CD4-positive, alpha-beta T cell treated with Interleukin-6 at 100 ng/mL for 8 hours (primary cell): ENCODE measurements at places on chromosomes 12 and 14.

- DNase-seq: no peak
These were observed at the start of gene LHX5 for GRCh38 chr12:113471619-113472171. Gene LHX5 (minus strand): TSS chr12:113471871. CDS start chr12:113471498, 373 bp downstream.

DNA sequence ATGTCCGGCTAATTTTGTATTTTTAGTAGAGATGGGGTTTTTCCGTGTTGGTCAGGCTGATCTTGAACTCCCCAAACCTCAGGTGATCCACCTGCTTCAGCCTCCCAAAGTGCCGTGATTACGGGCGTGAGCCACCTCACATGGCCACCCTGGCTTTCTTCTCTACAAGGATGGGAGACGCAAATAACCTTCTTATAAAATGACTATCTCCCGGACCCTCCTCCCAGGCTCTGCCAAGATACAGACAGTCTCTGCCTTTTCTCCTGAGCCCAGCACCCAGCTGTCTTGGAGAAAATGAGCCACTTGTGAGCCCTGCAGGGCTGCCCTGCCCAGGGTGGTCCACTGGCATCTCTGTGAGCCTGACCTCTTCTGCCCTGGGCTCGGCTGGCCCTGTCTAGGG, 34.7 kb upstream of the RBM19 start:
- DNase-seq: no peak

DNA sequence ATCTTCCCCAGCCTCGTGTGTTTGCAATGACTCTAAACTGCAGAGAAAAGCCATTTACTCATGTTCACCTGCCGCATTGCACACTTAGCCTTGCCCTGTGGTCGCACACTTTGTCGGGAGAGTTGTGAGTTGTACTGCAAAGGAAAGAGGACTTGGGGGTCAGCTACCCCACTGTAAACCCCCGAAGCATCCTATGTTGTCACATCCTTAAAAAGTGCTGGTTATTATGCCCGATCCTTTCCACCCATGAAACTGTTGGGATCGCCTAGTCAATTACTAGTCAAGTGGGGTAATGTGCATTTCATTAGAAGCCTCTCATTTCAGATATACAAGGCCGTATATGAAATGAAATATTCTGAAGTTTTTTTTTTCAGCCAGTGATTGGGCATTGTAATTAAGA, 98.2 kb downstream of the SRRM4 start:
- no peak for DNase-seq

DNA sequence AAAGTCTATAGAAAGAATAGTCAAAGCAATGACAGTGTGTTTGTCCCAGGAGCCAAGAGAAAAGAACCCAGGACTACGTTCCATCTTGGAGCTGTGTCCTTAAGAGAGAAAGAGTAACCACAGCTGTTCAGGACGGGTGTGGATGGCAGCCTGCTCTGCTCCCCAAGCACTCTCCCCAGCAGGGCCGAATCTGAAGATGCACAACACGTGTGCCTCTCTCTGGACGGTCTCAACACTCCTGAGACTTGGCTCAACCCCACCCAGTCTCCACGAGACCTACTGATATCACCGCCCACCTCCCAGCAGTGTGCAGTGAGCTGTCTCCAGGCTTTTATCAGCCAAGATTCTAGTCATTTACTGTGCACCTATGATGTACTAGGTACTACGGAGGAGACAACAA, 27.3 kb upstream of the ANO2 start:
- DNase-seq: no peak

GRCh38 chr14:105283028-105283427, 17.8 kb downstream of the BRF1 start:
- DNase-seq: no peak

DNA sequence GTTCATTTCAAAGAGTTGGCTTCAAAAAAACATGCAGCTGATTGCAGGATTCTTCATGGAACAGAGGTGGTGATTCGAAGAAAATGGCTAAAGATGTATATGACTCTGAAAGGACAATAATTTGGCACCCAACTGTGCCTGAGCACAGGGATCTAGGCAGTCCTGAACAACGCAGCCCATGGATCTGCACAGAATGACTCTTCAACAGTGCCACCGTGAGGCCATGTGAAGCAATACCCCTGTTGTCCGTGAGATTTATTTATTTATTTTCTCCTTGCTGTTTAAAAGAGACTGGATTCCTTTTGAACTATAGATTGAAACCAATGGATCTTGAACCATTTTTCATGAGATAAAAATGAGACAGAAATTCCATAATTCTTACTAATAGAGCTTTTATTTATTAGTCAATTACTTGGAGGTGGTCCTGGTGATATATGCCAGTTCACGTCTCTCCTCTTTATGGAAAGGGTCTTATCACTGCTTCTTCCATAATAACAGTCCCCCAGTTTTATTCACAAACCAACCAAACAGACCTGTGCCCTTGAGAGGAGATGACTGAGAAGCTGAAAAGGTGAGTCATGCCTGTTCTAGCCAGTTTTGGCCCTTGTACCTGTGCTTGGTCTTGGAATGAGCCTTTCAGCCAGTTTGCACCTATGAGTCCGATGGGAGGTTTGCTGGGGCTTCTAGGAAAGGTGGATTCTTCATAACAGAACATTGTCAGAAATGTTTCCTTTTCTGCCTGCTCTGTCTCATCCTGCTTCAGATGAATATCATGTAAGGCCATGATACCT, 1598.3 kb downstream of the AACS start:
- DNase-seq: no peak

GRCh38 chr14:93073910-93074769, 41.6 kb downstream of the ITPK1 start:
- DNase-seq: no peak

DNA sequence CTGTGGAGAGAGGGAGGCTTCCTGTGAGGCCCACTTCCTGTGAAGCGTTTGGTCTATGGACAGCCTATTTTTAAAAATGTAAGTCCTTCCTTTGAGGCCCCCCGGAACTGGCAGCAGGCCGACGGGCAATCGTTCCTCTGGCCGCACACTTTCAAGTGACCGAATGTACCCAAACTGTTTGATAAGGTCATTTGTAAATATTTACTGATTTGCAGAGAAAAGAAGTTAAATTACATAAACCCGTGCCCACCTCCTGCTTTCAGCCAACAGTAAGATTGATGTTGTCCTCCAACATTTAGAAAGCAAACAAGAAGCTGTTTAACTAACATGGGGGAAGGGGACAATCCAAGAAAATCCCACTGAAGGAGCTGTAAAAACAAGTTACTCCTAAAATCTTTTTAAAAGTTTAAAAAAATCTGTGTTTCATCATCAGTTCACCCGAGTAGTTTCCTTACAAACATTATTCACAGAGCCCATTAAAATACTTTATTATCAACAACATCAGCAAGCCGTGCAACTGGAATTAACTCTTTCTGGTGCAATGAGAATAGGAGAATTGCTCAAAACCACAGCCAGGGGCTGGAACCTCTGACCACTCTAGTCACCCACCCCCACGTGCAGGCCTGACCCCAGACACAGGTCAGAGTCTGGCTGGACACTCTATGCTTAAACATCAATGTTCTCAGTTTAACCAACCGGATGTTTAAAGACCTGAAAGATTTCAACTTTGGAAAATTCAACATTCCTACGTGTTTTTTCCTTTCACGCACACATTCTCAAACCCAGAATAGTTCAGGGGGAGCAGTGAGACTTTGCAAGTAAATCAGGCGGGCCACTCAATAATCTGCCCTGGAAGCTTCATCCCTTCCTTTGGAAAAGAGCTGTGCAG, 65.3 kb downstream of the FOXN3 start:
- peak; percentile 12 for DNase-seq

DNA sequence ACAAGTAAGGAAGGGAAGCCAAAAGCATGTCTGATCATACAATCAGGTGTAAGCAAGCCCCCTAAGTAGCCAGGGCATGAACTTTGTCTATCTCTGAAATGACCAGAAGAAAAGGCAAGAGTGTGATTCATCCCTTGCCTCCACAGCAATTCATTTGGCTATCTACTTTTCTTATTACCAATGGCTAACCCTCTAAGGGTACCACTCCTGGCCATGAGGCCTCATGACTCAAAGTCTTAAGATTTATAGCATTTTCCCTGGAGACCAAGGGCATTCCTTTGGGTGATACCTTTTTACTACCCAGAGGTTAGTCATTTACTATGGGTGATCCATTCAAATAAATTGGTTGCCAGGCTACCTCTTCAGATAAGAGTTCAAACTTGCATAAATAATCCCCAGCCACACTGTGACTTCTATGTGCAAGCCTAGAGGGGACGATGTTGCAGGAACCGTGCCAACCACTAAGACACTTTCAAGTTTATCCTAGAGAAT, 1.5 kb upstream of the LGALS3 start:
- no peak for DNase-seq

- DNase-seq: no peak
These were observed 235.9 kb downstream of the CPNE8 start for GRCh38 chr12:38669530-38669929.

DNA sequence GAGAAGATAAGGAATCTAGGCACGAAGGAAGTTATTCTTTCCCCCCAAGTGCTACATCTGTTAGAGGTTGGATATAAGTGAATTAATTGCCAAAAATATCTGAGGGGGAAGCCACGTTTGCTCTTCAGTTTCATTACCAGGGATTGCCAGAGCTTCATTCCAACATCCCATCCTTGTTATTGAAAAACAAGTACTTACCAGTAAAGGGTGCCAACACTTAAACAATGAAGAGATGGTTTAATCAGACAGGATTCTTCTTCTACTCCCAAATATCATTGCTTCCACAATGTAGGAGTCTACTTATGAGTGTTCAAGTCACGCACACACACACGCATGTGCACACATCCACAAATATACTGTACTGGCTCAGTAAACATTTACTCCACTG, 312.4 kb downstream of the RPAP3 start:
- no peak for DNase-seq

- DNase-seq: no peak
These were observed 197.2 kb downstream of the KIF26A start for GRCh38 chr14:104335611-104336010.

- DNase-seq: no peak
These were observed 9.6 kb upstream of the OTUB2 start for GRCh38 chr14:94016446-94016976.

DNA sequence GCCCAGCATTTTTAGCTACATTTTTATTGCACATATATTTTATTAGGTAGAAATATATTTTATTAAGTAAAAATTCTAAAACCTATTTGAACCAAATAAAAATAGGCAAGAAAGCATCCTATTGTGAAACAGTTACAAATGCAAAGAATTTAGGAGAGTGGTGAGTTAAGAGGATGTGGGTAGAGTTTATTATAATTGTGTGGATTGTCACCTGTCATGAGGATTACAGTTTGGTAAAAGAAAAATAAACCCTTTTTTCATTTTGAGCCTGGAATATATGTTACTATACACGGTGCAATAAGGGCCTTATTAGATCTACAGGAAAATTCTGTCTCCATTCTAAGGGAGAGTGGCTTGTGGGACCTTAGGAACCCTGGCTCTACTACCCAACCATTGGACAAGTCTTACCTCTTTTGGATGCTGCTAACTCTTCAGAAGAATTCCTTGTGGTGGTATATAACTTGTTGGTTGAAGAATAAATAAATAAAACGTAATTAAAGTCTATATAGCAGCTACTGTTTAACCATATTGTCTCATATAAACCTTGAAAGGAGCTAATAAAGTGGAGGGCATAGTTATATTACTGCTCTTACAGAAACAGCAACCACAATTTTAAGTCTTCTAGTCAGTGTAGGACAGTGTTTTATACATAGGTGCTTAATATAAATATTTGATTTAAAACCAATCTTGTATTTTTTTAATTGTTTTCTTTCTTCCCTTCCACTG, 67.8 kb downstream of the FGD4 start:
- no peak for DNase-seq

DNA sequence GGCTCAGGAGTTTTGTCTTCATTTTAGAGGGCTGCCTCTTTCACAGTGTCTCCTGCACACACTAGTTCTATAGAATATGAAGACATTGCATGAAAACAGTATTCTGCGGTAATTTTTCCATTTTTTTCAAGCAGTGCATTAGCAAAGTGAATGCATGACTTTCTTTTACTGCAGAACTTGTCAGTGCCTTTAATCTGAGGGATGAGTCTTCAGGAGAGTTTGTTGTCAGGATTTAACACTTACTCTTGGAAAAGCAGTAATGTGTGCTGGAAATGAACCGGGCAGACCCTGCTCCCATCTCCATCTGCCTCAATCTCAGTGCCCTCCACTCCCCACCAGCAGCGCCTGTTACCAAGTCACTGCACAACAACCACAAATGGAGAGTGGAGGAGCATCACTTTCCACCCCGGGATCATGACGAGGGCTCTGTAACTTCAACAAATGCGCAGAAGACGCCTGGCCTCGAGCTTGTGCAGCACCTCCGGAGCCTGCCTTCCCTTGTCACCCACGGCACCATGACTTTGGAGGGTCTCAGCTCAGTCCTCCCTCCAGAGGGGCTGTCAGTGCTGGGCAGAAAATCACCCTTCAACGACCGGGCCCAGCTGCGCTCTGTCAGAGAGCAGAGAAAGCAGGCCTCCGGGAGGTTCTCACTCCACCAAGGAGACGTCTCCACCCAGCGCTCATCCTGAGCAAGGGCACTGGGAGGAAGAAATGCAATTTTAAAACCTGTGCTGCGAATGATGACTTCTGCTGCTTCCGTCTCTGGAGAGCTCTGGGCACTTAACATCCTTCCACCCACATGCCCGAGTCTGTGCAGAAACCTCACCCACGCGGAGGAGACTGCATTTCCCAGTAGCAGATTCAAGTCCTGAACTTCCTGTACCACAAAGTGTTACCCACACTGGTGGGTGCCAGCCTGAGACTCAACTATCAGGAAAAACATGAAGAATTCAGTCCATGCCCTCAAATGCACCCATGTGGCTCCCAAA, 255.7 kb downstream of the ADGRD1 start:
- no peak for DNase-seq

GRCh38 chr12:104166465-104166864, 28.5 kb upstream of the NFYB start:
- DNase-seq: no peak

DNA sequence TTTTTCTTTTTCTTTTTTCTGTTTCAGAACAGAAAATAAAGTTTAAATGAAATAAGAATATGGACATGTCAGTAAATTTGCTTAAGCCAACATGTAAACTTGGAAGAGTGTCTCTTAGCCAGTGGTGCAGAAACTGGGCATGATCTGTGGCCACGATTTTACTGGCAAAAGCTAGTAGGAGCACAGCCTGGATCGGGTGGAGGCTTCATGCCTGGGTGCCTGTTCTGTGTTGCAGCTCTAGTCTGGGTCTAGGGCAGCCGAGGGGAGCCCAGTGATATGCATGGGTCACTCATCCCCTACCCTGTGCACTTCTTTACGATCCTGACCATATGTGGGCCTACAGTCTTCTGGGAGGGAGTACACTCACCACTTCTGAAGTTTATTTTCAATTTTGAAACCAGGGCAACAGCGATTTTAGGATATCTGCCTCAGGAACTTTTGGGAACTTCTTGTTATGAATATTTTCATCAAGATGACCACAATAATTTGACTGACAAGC, 45.6 kb upstream of the SMCO2 start:
- no peak for DNase-seq
